ENCODE measurements at places on chromosomes 2 and 18. TPM values are rescaled to one million over a fixed set of nuclear protein-coding genes. Genes with fewer than 3 reads are reported as not detected.

DNA sequence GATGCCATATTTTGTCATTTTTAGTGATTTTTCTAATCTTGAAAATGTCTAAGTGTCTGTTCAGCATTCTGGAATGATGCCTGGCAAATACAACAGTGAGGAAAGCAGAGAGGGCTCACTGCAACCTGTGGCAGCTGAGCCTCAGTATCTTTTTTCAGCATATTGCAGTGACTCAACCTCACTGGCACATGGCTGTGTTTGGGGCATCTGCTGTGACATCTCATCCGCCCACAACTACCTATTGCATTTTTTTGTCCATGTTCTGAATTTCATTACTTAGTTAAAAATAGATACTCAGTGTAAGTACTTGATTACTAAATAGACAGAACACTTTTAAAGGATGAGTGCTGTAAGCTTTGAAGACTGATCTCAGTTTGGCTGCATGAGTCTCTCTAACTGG lies 10.7 kb downstream of the BABAM2 start:
- no peak for DNase-seq

DNA sequence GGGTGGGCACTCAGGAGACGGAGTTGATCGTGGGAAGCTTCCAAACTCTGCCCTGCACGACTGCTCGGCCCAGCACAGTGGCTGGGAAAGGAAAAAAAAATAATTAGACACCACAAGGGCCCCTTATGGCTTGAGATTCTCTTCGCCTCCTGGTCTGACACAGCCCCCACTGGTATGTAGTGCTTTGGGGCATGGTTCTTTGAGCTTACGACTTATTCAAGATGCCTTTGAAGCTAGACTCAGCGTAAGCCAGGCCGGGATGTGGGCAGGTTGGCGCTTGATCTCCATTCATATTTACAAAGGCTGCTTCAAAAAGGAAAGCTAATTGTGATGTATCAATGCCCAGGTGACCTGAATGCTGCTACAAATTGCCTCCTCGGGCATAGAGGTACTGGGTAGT lies 50.5 kb downstream of the CXCR4 start:
- no peak for DNase-seq

CHN1 gene
- polyA plus RNA-seq: 25.0 TPM

ARPC2 gene
- 264 TPM for polyA plus RNA-seq

KCNS3 gene
- polyA plus RNA-seq: 8.7 TPM

MREG gene
- polyA plus RNA-seq: 25.2 TPM

REG3G gene
- not detected for polyA plus RNA-seq

DNA sequence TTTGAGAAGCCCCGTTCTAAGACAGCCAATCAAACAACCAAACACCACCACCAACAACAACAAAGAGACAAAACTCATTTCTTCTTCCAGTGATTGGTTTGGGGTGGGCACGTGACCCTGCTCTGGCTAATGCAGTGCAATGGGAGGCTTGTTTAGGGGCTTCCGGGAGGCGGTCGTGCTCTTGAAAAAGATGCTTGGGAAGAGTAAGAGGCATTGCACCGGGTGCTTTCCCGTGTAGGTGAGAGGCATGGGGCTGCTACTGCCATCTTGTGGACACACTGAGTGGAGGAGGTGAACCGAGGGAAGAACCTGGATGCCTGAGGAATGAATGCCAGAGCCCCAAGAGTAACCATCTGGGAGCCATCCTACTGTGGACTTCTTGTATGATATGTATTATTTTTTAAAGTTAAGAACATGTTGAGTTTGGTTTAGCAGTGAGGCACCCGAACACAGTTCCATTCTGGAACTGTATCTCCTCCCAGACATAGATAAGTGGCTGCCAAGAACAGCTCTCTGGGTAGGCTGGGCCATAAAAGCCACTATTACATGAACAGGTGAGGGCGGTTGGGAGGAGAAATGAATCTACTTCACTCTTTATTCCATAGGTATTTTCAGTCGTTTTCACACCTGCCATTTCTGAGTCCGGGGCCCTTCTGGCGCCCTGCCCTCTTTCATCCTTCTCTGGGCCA lies 19.1 kb upstream of the ARHGAP25 start:
- peak; percentile 5 for DNase-seq

ST6GAL2 gene
- 14.0 TPM for polyA plus RNA-seq

GRCh38 chr2:171625006-171625405 lies 62.3 kb upstream of the DYNC1I2 start:
- no peak for DNase-seq

UGT1A6 gene
- polyA plus RNA-seq: 4.5 TPM

Measured in left renal cortex interstitium (tissue), 4 donors.